ENCODE measurements at places on chromosomes 2 and 18.

GRCh38 chr18:43115076-43115921, at the start of gene RIT2:
RIT2 (minus strand) TSS chr18:43115685.
- DNase-seq, result no peak

DNA sequence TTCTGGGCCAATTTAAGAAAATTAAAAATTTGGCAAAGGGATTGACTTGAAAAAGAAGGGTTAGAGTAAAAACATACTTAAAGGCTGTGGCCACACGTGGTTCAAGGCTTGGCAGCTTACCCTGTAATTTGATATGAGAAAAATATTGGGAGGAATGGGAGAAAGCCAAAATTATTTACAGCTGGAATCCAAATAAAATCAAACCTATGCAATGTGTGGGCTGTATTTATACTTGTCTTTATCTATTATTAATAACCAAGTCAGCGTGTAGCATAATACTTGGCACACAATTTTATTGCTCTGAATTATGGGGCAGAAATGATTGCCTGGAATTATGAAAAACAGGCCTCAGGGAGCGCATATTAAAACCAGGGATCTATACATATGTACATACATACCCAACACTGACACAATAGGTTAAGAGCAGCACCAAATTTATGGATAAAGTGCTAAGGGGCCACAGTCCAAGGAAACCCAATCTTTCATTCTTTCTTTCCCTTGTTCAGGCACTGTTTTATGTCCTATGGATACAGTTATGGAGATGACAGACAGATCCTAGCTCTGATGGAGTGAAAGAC, 35.6 kb downstream of the FAM124B start:
- DNase-seq, result no peak

GRCh38 chr18:50266248-50266704, at the start of gene CFAP53:
CFAP53 (minus strand) TSS chr18:50266495; CDS start chr18:50266404, 91 bp downstream.
- peak; percentile 75 for DNase-seq

GRCh38 chr2:239472235-239472775, 71.5 kb upstream of the HDAC4 start:
- peak; percentile 51 for DNase-seq

GRCh38 chr2:229080172-229080571, 190.9 kb downstream of the PID1 start:
- DNase-seq, result no peak

DNA sequence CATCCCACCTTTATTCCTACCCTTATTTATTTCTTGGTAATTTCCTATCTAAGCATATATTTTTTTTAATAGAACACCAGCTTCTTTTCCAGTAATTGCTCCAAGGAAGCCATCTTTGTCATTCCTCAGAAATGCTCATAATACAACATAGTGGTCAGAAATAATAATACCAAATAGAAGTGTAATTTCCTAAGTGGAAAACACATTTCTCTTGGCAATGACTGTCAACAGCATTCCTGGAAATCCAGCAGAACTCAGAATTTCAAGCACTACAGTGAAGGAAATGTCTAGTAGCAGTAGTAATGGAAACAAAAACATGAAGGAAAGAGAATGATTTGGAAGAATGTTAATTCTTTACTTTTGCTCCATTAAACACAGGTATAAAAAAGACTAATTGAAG, 56.6 kb downstream of the GDF7 start:
- no peak for DNase-seq

DNA sequence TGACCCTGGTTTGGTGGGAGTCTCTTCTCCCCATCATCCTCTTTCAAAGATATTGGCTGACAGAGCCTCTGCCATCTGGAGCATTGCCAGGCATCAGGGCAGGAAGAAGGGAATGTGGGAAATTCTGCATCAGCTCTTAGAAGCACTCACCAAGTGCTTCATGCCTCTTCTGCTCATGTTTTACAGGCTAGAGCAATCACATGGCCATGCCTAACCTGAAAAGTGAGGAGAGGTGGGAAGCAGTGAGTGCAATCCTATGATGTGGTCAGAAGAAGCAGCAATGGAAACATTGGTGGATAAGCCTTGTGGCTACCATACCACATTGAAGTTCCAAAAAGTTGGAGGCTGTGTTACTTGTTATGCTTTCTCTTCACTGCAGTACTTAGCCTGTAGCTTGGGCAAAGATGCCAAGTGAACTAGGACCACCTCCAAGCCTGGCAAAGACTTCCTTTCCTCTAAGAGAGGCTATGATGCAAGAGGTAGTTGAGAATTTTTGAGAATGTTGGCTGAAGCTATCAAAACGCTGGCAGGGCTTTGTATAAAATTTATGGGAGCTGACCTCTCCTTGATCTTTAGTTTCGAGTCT, 64.1 kb downstream of the BCL2L11 start:
- no peak for DNase-seq

- no peak for DNase-seq
Measured at GRCh38 chr18:63205791-63206252, 113.7 kb downstream of the BCL2 start.

DNA sequence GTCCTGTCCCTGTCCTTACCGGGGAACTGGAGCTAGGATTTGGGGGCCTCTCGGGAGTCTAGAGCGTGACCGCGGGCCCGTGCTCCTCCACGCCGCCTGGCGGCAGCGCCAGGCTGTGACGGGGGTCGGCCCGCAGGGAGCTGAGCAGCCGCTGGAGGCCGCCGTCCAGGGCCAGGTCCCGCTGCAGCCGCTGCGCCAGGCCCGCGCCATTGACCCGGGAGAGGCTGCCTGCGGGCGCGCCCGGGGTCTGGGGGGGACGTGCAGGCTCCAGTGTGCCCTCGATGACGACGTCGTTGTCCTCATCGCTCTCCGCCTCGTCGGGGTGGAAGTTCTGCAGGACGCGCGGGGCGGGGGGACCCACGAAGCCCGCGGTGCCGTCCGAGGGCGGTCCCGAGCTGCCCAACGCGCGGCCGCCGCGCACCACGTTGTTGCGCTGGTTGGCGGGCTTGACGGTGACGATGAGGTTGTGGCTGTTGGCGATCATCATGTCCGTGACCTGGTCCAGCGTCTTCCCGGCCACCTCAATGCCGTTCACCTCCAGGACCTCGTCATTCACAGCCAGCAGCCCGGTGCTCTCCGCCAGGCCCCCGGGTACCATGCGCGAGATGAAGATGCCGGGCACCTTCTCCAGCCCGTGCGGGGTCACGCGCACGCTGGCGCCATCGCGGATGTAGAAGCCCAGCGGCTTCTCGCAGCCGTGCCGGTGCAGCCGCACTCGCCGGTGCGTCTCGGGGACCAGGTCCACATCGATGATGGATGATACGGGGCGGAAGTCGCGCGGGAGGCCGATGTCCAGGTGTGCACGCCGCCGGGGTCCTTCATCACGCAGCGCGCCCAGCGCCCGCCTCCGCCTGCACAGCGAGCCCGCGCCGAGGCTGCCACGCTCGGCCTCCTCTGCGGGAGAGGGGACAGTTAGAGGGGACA, 50.9 kb downstream of the ADNP2 start:
- no peak for DNase-seq

- DNase-seq, result no peak
Measured at GRCh38 chr2:12854001-12854530, 137.3 kb downstream of the TRIB2 start.

- peak; percentile 48 for DNase-seq
Measured at GRCh38 chr2:30421604-30422443, 25.2 kb upstream of the LCLAT1 start.

DNA sequence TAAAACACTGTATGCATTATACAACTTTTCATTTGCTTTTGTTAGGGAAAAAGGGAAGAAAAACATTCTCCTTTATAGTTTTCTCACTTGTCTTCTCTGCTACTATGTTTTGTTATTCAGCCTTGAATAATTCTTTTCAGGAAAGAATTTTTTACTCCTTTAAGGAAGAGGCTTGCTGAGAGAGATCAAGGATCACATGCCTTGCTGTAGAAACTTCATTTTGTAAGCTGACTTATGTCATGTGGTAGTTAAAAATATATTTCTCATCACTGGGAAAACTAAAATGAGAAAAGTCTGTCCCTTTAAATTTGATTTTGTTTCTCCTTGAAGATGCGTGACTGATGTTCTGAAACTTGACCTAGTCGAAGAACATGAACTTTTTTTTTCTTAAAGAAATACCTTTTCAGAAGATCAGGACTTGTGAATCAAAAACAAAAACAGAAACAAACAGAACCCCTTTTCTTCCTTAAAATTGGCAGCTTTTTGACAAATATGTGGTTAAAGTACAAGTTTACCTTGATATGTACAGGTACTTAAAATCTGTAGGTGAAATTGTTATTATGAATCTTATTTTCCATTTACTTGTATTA, 145.1 kb downstream of the COMMD1 start:
- DNase-seq, result no peak

DNA sequence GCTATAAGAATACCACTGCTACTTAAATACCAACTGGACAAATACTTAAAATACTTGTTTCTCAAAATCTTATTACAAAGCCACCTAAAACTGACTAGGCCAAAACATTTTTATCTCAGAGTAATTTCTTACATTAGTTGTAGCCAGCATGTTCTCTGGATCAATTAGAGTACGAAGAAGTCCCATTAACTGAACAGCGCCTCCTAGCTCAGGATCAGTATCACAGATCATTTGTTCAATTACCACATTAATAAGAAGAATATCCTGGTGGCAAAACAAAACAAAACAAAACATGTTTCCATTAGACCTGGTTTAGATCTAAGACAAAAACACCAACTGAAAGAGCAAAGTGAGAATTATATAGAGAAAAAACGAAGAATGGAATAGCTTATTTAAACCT, 36.0 kb downstream of the PPP4R3B start:
- no peak for DNase-seq

GRCh38 chr2:9472511-9472910, 1.8 kb upstream of the IAH1 start:
- no peak for DNase-seq

GRCh38 chr2:57809230-57809629, 237.4 kb upstream of the VRK2 start:
- no peak for DNase-seq

DNA sequence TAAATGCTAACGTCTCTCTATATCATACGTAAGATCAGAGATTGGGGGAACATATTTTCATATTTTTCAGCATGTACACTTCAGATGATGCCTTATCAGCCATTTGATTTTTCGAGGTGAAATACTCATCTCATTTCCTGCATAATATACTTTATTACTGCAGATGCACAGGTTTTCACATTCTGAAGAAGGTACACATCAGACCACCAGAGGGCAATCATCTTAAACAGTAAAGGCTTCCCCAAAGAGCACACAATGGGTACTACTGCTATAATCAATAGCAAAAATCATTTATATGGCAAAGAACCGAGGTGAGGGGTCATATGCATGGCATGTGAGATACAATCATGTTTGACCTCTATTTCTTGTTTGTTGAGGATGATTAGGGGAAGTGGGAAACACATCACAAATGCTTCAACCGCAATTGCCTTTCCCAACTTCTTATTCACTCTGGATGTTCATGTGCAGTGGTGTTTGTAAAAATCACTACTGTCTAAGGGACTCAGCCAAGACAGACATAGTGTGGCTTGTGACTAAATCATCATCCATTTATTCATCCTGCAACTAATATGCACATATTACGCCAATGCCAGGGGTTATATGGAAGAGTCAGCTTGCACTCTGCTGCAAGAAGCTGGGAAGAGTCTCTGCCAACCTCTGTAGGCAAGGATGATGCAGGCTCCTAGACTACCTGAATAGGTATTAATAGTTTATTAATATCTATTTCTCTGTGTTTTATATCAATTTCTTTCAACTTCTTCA, 118.7 kb downstream of the EPB41L3 start:
- peak; percentile 36 for DNase-seq

- no peak for DNase-seq
Measured at GRCh38 chr2:16019060-16019480, 78.7 kb downstream of the MYCN start.
